Karpas-422 (cell line): ENCODE measurements at places on chromosomes 1 and 21.

DNA sequence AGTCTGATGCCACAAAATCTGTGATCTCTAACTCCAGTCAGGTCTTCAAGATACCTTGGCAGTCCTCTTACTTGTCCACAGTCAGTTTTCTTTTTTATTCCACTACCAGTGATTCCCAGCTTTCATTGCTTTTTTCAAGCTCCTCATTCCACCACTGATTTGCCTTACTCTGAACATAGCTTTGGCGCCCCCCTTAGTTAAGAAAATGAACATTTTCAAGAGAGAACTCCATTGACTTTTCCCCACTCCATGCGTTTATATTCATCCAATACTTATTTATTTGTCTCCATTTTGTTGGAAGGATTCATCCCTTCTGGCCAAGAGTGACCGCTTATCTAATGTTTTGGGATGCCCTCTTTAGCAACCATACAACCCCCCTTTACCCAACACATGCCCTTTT is 33.9 kb upstream of the IPO9 start:
- peak; percentile 50 for DNase-seq

- no peak for DNase-seq
Observed at GRCh38 chr1:2073382-2074230, 23.4 kb downstream of the PRKCZ start.

DNA sequence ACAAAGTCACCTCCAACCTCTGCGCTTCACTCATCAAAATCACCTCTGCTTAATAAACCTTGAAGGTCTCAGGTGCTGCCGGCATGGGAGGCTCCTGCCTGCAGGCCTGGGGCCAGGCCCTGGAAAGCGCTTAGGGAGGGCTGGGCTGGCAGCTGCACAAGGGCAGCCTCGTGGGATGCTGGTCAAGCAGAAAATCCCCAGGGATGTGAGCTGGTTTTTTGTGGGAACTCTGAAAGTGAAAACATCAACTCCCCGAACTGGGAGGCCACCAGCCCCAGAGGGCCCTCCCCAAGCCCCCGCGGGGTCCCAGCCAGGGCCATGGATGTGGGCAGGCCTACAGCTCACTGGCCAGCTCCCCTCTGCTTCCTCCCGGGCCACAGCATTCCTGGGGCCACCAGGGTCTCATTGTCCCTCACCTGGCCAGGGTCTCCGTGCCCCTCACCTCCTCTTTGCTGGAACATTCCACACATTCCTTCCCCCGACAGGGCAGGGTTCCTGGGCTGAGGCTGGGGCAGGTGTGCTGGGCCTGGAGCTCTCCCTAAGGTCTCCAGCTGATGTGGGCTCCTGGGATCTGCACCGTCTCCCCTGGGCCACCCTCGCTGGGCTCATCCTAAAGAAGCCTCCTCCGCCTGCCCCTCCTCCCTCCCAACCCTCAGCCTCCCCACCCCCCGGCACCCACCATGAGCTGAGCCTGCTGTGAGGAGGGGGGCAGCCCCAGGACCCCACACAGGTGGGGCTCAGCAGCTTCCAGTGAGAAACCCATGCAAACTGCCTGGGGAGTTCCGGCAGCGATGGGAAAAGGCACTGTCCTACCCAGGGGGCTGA is 36.0 kb upstream of the POFUT2 start:
- DNase-seq = no peak

GRCh38 chr1:160200786-160201185 is 4.4 kb upstream of the PEA15 start:
- DNase-seq = peak; percentile 38

GRCh38 chr1:2399890-2400575 is 8.4 kb downstream of the RER1 start:
- no peak for DNase-seq

DNA sequence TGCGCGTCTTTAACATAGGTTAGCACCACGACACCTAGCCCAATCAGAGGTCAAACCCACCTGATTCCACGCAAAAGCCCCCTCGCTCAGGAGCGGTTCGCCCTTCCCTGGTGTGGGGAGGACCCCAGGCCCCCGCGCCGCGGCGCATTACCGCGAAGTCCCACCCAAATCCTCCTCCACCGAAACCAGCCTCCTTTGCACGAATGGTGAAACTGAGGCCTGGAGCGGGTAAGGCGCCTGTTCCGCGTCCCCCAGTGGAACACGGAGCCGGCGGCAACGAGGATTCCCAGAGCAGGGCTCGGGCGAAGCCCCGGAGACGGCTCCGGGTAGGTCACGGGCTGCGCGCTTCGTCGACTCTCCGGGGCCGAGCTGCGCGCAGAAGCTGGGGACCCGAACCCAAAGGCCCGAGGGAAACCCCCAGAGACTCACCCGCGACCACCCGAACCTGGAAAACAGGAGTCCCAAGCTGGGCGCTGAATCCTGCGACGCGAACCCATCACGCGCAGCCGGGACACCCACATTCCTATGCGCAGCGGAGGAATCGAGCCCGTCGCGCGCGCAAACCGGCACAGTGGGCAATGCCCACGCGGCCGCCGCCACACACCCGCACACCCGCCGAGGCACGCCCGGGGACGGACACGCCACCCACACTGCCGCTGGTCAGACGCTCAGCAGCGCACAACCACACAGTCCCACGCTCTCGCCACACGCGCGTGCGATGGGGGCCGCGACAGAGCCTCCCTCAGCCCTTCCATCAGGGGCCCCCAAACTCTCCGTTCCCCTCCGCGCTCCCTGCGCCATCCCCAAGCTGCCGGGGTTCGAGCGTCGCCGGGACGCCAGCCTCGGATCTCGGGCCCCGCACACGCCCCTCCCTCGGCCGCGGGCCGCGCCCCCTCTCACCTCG is 507 bp downstream of the GLIS1 start:
- no peak for DNase-seq

DNA sequence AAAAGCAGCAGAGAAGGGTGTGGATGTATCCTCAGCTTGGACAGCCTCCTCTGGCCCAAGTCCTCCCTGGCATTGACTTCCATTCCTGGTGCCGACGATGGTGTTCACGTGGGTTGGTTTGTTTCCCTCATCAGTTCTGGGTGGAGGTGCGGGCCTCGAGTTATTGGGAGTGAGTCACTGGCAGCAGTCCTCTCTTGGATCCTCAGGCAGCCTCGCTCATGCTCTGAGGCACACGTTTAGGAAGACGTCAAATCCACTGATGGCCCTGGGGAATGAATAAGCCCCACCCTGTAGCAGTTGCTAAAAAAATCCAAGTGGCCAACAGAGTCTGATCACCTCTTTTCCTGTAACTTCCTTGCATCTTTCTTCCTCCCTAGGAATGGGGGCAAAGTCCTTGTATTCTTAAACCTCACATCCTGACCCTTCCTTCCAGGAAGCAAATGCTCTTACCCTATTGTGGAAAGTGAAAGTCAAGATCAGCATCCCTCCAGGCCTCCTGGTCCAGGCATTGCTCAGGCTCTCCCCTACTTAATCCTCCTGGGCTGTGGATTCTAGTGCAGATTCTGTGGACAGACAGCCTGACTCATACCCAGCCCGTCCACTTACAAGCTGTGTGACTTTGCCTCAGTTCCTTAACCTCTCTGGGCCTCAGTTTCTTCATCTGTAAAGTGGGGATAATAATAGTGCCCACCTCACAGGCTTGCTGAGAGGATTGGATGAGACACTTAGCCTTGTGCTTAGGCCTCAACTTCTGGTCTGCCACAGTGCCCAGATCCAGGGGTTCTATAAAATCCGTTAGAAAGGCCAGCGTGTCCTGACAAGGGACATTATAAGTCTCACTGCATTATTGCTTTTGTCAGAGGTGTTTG is 111.1 kb downstream of the TLR5 start:
- no peak for DNase-seq
